Activated CD4-positive, alpha-beta T cell treated with anti-CD3 and anti-CD28 coated beads for 24 hours (primary cell): ENCODE measurements at places on chromosomes 2 and 18.

- DNase-seq: no peak
Observed at GRCh38 chr2:123451542-123451941, 573.5 kb upstream of the CNTNAP5 start.

GRCh38 chr18:80074697-80075096, 34.4 kb upstream of the ADNP2 start:
- no peak for DNase-seq

DNA sequence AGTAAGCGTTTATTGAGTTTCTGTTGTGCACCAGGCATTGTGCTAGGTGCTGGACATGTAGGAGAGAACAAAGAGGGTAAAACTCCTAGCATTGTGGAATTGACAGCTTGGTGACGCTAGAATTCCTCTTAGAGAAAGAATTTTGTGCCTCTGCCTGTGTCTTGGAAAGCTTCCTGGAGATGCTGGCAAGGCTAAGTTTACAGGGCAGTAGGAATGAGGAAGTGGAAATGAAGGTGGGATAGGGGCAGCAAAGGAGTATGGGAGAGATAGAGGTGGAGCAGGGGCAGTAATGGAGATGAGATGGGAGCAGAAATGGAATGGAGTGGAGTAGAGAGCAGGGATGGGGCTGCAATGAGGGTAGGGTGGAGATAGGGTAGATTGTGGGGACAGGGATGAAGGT, 29.8 kb downstream of the GPR39 start:
- no peak for DNase-seq

DNA sequence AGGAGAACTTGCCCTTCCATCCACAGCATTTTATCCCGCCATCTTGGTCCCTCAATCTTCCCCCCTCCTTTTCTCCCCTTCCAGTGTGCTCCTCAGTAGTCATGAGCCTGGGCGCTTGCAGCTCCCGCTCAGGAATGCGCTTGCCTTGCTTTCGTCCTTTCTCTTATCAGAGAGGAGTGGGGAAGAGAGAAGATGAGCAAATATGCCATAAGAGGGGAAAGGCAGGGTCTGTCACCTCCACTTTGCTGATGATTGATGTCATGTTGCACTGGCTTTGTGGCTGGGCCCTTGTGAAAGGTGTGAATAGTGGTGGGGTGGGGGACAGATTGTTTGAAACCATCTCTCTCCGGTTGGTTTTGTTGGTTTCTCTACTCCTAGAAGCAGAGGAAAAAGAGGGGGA, 569.3 kb downstream of the TNS1 start:
- DNase-seq: no peak

DNA sequence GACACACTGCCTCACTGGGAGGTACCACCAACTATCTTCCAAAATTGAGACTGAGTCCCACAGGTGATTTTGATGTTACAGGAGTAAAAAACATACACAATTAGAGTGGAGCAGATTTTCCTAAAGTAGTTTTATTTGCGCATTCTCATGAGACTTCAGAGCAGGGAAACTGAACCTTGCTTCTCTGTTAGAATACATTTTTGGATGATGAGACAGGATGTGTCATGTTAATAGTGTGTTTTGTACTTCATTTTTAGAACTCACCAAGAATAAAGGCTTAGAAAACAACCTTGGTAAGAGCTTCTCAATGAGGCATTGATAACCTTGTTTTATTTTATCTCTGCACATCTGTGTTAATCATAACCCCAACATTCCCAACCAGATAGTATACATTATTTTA, 310.2 kb upstream of the GALNT5 start:
- no peak for DNase-seq

DNA sequence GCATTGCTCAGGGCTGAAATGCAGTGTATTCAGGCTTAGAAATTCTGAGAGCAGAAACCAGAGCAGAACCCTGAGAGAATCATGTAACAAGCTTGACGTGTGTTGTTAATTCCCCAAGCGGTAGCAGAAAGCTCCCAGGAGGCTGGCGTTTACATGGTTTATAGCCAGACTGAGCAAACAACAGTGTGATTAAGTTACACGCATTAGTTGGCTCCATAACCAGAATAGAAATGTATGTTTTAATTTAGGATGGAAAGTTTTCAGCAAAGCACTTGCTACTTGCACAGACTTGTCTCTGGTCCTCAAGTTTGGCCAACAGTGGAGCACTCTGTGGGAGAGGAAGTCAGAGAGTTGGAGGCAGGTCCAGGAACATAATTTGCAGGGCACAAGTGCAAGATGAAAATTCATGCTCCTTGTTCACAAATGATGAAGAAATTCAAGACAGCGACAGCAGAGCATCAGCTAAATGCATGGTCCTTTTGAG, 69.3 kb downstream of the MAPK4 start:
- DNase-seq: no peak
